Stimulated activated CD4-positive, alpha-beta T cell treated with anti-CD3 and anti-CD28 coated beads, Interleukin-4, amount 100 ng/mL, for 48 hours (primary cell): ENCODE measurements at places on chromosomes 7 and 10.
A peak's percentile ranks its signal among the peaks of the same experiment; 100 is the strongest.

DNA sequence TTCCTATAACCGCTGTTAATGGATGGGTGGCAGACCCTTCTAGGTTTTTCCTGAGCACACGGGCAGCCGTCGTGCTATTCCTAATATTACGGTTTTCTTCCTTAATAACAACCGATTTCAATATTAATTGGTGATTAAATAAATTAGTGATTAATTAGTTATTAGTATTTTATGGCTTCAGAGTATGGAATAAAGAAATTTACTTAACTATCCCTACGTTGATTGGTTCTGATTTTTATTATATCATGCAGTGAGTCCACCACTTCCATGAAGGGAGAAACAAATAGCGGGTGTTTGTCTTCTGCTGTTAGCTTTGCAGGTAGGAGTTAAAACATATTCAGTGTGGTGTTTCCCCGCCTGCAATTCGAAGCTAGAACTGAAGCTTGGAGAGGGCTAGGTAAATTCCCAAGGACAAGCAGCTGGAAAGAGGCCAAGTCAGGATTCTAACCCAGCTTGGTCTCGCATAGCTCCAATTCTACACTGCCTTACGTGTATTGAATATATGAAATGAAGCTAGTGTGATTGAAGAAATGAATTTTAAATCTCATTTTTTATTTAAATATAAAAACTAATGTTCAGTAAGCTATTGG, 928 bp upstream of the CSTF2T start:
- peak; percentile 11 for DNase-seq

DNA sequence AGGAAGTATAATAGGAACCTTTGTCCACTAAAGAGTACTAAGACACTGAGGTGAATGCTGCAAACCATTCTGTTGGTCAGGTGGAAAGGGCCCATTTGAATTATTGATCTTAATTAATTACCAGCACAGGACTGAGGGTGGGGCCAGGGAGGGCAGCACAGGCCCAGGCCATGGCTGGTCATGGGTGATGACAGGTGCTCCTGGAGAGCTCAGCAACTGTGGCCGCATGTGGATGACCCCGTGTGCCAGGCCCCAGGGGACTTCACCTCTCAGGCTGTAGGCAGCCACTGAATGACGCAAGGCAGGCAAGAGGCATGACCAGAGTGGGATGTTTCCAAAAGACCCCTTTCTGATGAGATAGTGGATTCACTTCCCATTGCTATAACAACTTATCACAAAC, 54.2 kb downstream of the HECW1 start:
- DNase-seq = no peak

DNA sequence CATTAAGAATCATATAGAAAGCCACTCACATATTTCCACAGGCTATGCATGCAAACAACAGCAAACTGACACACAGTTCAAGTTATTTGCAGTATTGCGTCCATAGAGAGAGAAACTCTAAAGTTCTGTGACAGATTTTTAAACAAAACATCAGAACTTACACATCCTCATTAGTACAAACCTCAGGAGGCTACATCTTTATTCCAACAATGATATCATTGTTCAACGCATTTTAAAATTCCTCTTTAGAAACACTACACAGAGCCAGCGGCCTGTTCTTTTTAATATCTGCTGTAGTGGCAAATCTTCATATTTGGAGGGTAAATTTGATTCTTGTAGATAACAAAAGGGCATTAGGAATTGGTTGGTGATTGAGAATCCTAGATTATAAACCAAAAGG, 55.9 kb upstream of the NFE2L3 start:
- no peak for DNase-seq

DNA sequence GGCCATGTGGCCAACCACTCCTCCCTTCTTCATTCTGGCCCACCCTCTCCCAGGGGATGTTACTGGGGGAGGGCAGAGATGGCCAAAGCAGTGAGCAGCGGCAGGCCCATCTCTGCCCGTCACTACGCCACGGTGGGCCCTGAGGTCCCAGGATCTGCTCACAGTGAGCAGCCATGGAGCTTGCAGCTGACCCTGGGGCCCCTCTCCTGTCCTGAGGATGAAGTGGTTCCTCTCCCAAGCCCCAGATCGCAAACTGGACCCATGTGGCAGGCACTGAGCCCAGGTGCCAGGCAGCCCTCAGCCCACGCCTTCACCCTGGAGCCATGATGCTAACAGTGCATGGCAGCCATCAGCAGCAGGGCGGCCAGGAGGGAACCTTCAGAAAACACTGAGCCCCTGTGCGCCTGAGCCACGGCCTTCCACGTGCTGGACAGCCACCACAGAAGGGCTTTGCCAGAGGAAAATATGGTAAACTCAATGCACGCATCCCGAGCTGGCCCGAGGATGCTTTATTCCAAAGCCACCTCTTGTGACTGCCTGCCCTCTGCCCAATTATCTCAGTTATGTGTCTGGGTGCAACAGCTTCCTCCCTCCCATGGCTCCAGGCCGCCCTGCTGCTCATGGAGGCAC, 485.7 kb downstream of the PTPRN2 start:
- DNase-seq = no peak

DNA sequence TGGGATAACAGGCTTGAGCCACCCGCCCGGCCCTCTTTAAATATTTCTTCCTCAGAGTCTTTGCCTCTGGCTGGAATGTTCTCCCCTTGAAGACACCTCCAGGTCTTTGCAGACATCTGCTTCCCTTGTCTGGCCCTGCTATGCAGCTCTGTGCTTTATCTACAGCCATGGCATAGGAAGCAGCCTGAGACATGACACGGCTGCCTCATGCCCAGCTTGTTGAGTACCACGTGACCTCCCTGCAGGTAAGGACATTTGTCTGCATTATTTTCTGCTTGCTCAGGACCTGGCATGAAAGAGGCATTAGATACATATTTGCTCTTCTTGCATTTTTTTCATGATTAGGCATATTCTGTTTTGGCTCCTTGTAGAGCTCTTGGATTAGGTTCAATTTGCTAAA, 113.8 kb upstream of the KLF6 start:
- no peak for DNase-seq

GRCh38 chr10:102310361-102311024, 65.2 kb downstream of the GBF1 start:
- DNase-seq = no peak

DNA sequence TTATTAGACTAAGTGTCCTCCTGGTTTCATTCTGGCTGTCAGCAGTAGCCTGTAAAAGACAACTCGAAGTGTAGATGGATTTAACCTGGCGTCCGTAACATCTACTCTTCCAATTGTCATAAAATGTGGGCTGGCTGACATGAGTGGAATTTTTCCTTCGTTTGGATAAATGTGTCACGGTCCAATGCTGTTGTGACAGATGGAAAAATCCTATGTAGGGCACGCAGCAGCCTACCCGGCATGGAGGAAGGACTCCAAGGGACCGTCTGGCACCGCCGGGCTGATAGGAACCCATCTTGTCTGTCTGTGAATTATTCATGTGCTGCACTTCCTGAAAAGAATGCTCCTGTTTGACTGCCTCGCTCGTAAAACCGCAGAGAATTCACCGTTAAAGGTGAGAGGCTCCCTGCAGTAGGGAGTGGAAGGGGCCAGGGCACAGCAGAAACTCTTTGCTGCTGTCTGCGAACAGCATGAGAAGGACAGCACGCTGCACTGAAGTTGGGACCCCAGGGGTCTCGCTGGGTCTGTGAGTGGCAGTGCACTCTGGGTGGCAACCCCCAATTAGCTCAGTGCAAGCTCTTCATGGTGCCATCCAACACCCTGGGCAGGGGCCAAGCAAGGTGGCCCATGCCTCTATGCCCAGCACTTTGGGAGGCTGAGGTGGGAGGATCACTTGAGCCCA, 1.6 kb upstream of the ORAI2 start:
- DNase-seq = peak; percentile 24

- no peak for DNase-seq
Observed at GRCh38 chr10:94240901-94241300, 121.8 kb downstream of the NOC3L start.

DNA sequence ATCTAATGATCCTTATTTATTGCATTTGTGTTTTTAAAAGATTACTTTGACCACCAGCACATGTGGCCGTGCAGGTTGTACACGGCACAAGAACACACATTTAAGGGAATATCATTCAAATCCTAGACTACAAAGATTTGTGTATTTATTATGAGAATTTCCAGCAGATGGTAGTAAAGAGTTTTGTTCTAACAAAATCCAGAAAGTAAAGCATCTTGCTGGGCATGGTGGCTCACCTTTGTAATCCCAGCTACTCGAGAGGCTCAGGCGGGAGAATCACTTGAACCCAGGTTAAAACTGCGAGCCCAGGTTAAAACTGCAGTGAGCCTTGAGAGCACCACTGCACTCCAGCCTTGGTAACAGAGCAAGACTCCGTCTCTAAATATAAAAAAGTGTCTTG, 31.5 kb downstream of the MACROH2A2 start:
- DNase-seq = no peak

GRCh38 chr7:130154131-130154500, 51.1 kb downstream of the TMEM209 start:
- DNase-seq = no peak
